ENCODE measurements at places on chromosomes 7 and 10.
A peak's percentile ranks its signal among the peaks of the same experiment; 100 is the strongest.

GRCh38 chr7:4077980-4078379 lies 604.1 kb upstream of the FOXK1 start:
- DNase-seq, result no peak

GRCh38 chr10:44647877-44648542 lies 263.1 kb upstream of the CXCL12 start:
- DNase-seq, result no peak

GRCh38 chr7:29957521-29958310 lies 31.9 kb downstream of the SCRN1 start:
- no peak for DNase-seq

DNA sequence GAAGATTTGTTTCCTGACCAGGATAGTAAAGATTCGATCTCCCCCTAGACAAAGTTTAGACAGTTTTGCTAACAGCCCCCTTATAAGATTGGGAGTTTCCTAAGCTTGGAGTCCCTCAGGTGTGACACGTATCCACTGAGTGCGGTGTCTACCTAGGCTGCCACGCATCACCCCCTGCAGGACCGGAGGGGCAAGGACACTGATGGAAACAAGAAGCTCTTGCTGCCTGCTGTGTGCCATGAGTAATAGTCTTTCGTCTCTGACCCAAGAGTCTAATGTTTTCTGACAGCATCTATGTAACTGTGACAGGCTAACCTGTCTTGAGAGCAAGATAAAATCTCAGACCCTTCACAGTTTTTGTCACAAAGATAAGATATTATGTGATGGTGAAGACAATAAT lies 173.5 kb downstream of the SEMA3E start:
- DNase-seq, result no peak

DNA sequence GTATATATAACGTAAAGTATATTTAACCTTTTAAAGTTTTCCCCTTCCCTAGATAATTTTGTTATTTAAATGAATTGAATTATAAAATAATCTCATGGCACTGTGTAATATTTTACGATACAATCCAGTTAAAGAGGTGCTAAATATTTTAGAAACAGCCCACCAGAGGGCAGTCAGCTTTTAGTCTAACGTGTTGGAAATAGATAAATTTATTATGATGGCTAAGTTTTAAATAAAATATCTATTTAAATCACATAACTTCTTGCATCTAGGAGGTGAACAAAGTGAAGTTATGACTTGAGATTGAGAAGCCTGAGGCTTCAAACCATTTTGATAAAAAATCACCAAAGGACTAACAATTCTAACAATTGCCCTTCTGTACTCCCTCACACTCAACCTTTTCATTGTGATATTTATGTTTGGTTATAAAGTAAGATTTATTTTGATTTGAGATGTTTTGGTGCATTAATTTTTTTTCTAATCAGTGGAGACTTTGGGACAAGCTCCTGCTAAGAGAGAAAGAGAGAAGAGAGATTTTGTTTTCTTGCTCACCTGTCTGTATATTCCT lies 171.5 kb upstream of the SP4 start:
- peak; percentile 13 for DNase-seq

DNA sequence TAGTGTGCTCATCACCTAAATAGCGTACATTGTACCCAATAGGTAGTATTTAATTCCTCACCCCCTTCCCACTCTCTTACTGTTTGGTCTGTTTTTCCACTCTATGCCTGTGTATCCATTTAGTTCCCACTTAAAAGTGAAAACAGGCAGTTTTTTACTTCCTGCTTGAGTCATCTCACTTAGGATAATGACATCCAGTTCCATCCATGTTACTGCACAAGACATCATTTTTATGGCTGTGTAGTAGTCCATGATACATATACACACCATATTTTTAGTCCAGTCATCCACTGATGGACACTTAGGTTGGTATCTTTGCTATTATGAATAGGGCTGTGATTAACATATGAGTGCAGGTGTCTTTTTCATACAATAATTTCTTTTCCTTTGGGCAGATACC lies 10.1 kb downstream of the STK17A start:
- DNase-seq, result no peak

- DNase-seq, result no peak
These were observed 19.6 kb upstream of the AGAP5 start for GRCh38 chr10:73717556-73717955.

DNA sequence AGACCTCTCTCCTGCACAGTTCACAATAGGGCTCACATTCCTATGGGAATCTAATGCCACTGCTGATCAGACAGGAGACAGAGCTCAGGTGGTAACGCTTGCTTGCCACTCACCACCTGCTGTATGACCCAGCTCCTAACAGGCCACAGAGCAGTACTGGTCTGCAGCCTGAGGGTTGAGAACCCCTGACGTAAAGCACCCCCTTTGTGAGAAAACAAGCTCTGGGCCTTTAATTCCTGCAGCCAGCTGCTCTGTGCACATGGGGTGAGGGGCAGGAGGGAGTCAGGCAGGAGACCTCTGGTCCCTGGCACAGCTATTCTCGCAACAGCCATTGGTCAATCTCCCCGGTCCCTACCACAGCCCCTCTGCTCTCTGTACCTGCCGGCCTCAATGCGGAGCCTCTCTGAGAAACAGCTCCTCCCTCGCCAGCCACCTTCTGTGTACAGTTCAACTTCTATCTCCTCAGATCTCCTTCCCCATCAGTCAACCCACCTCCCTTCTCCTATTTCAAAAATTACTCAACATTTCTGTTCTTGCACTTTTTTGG lies 102.0 kb downstream of the LANCL2 start:
- no peak for DNase-seq

DNA sequence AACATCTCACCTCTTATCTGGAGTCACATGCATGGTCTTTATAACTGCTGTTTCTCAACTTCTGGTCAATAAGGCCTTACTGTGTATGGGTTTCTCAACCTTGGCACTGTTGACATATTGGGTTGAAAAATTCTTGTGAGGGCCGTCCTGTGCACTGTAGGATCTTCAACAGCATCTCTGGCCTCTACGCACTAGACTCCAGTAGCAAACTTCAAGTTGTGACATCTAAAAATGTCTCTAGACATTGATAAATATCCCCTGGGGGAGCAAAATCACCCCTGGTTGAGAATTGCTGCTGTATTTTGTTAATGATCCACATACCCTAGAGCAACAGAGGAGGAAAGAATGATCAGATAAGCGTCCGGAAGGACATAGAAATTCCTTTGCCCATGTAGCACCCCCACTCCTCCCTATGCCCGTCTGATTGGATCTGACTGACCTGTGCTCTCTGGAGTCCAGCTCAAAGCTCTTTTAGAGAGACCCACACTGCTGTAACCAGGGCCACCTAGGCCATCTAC lies 423.5 kb upstream of the ZMIZ1 start:
- no peak for DNase-seq

- no peak for DNase-seq
These were observed 7.7 kb upstream of the COBL start for GRCh38 chr7:51324206-51324898.

DNA sequence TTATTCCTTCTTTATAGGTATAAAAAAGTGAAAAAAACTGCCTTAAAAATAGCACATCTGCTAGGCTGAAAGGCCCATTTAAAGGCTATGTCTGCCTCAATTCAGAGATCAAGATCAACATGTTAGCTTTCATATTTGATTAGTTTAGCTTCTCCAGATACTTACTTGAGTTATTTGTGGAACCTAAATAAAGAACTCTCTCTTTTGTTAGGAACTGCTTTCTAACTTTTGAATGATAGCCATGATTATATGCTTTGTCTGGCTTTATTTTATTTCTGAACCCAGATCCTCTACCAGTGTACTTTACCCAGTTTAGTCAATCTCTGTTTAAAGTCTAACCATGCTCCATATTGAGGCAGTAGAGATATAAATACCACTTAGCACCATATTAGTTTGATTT lies 515.5 kb upstream of the SEMA3D start:
- no peak for DNase-seq

DNA sequence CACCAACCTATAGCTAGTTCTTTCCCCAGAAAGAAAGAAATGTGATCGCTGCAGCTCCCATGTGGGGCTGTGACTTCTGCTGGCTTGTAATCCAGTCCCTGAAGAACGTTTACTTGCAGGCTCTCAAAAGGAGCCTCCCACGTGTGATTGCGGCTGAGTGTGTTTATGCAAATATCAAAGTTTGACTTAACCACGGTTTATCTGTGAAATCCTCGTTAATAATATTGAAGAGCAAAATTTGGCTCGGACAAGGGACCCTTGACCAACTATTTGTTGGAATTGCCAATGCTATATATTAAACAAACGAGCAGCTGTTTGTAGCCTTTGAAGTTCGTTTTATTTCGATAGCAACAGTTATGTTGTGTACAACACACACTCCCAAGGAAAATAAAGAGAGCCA lies 470.1 kb upstream of the NRP1 start:
- DNase-seq, result no peak

- DNase-seq, result no peak
These were observed 87.7 kb downstream of the ST7 start for GRCh38 chr7:117041007-117041406.

GRCh38 chr7:121352323-121352722 lies 23.5 kb downstream of the WNT16 start:
- DNase-seq, result no peak

- DNase-seq, result no peak
These were observed 11.3 kb downstream of the PPP1R3C start for GRCh38 chr10:91621483-91622113.

- peak; percentile 85 for DNase-seq
These were observed 843 bp upstream of the GATA3 start for GRCh38 chr10:8053446-8054243.

GRCh38 chr7:30771880-30772425 lies 736 bp downstream of the MINDY4 start:
- no peak for DNase-seq

DNA sequence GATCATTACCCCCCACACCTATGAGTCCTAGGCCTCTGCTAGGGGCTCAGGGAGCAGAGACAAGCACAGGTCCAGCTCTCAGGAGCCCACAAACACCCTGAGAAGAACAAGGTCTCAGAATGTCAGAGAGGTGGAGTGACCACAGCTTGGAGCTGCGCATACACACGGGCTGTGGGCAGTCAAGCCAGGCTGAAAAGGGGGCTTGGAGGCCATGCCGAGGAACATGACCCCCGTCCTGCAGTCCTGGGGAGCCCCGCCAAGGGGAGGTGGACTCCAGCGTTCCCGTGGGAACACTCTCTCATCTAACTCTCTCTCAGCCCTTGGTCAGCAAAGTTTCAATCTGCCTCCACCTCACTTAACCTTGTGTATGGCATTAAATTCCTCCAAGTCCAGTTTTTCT lies 7.8 kb upstream of the MMP21 start:
- no peak for DNase-seq

GRCh38 chr7:47967708-47968107 lies 11.7 kb downstream of the HUS1 start:
- no peak for DNase-seq

GRCh38 chr10:10903620-10904019 lies 114.1 kb upstream of the CELF2 start:
- no peak for DNase-seq

DNA sequence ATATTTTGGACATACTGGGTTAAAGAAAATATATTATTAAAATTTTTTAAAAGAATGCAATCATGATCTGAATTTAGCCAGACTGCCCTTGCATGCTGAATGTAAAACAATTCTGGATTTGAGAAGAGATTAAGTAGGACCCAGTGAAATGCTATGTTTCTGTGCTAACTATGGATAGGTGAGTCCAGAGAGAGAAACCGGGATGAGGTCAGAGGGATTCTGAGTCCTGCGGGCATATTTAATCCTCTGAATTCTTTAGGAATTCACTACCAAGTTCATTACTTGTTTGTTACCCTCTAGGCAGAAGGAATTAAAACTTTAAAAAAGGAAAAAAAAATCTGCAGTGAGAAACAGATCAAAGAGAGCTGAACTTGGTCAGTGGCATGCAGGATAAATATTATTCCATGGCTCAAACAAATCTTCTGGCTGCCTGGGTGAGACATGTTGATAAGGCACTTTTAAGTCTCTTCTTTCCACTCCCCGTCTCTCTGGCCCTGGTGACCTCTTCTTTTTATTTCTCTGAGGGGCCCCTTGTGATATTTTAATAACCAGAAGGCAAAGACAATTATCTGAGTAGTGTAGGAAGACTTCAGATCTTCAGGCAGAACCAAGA lies 50.2 kb upstream of the LYZL1 start:
- DNase-seq, result no peak

GRCh38 chr10:132523561-132524442 lies 13.8 kb upstream of the INPP5A start:
- DNase-seq, result no peak

GRCh38 chr10:72310636-72311035 lies 36.9 kb downstream of the DDIT4 start:
- DNase-seq, result no peak

- DNase-seq, result no peak
These were observed 350.3 kb downstream of the GALNT17 start for GRCh38 chr7:71482284-71482683.

GRCh38 chr10:2358586-2358985 lies 621.3 kb upstream of the ADARB2 start:
- DNase-seq, result no peak

- no peak for DNase-seq
These were observed 37.4 kb upstream of the RSU1 start for GRCh38 chr10:16854623-16855022.

GRCh38 chr7:120460949-120461348 lies 188.0 kb downstream of the KCND2 start:
- no peak for DNase-seq

DNA sequence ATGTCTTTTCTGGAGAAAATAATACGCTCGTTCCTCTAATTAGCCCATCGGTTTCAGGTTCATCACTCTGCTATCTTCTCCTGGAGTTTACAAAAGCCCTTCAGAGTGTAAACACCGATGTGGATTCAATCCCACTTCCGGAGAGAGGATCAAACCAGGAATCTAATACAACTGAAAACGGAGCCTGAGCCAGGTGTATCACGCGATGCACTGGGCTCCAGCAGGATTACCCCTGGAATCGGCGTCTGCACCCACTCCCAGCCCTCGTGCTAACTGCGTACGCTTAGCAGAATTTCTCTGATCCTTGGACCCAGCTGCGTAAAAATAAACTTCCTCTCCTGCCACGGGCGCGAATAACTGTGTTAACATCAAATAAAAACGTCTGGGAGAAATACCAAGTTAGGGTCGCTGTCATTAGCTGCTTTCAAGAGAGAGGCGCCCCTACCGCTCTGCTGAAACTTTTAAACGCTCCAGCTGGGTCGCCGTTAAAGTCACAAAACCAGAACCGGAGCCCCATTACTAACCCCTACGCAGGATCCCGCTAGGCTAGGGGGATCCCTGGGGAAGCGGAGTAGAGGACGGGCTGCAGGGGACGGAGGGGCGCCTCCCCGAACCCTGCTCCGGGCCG lies 502 bp downstream of the ZNF3 start:
- no peak for DNase-seq

GRCh38 chr7:70614237-70615045 lies 517.5 kb upstream of the GALNT17 start:
- no peak for DNase-seq

GRCh38 chr10:43872644-43873043 lies 224.0 kb upstream of the ZNF32 start:
- DNase-seq, result no peak

DNA sequence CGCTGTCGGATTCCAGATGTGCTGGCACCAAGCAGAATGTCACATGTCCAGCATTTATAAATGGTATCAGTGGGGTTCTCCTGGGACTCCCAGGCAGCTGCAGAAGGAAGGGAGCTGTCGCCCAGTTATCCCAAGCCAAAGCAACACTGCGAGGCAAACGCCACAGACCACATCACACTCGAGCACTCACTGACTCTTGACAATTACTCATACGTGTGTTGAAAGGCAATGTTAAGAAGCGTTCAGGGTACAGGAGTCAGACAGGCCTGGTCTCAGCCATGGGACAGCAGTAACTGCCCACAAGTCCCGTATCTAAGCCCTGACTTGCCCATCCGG lies 113.4 kb downstream of the DIP2C start:
- DNase-seq, result no peak
